ENCODE measurements at places on chromosomes 3 and 15.

DNA sequence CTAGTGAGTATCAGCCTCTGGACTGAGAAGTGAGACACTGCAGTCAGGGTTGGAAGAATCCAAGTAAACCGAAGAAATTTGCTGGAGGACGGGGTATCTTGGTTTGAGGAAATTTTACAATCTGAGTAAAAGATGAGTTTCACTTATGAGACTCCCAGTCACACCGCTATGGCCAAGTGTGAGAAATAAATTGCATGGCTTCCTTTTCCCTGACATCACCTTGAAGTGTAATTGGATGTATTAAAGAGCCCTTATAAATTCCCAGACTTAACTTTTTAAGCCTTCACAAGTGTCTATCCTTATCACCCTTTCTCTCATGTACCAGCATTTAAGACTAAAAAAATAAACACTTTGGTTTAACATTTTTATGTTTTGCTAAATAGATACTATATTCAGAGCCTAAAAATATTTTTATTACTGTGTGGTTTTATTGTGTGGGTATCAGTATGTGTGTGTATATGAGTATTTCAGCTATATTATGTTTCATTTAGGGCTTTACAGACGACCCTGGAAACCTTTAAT lies 23.8 kb downstream of the USP3 start:
- DNase-seq, result no peak

- no peak for DNase-seq
Observed at GRCh38 chr3:72031581-72031980, 246.6 kb upstream of the PROK2 start.

DNA sequence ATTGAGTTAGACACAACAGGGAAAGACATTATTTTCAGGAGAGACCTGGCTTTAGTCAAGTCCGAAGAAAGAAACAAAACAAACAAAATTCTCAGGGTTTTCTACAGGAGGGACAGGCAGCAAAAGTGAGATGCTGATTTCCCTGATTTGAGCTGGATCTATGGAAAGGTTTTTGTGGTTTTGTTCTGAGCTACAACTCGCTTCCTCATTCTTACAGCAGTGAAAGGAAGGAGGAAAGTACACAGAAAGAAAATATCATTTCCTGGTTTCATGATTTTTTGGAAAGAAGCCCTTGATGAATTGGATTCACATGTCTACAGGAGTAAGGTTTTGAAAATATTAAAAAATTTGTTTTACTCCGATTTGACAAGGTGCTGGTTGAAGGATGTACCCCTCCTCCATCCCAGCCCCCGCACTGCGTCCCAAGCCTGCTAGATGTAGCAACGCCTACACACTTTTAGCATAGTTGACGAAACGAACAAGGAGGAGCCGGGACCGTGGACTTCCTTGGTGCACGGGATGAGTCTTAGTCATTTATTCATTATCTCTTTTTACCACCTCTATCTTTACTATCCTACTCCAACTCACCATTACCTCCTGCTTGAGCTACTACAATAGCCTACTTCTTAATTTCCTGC lies 10.8 kb downstream of the PRICKLE2 start:
- DNase-seq, result no peak

DNA sequence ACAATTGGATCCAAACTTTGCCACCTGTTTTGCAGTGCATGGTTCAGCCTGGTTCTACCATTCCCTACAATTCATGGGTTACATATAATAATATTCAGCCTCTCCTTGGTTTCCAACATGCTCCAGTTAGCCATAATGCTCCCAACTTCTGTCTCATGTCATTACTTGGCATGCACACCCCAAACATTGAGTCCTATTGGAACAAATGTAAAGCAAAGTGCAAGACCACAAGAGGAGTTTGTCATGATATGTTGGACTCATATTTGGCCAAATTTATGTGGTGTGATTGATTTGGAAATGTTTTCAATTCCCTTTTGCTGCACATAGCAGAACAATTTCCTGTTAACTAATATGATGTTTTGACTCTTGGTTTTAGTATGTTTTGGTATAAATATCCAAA lies 50.2 kb downstream of the KCNAB1 start:
- DNase-seq, result no peak

DNA sequence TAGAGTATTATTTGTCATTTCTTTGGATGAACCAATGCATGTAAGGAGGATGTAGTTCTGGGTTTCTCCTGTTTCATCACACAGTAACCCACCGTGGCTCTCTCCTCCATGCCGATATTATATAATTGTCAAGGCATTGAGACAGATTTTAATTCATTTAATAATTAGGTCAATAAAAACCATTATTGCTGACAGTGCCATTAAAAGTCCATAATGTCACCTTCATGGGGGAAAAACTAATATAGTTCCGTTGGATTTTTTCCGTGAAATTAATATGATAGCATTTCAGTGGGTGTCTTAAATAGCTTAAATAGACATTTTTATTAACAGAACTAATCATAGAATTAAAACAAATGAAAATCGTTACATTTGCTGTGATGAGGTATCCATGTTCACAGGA lies 747.7 kb upstream of the CFAP20DC start:
- DNase-seq, result no peak

DNA sequence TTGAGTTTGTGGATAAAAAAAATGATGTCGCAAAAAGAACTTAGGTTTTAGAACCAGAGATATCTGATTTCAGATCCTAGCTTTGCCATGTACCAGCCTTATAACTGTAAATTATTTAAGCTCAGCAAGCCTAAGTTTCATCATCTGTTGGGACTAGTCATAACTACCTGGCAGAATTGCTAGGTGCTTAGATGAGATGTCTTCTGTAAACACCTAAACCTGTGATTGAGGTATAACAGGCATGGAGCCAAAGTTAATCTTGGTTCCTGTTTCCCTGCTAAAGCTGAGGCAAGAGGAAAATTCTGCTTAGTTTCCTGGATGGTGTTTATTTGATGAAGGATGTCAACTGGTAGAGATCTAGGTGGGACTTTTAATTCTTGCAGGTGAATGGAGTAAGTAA lies 331.3 kb upstream of the RBMS3 start:
- DNase-seq, result no peak

DNA sequence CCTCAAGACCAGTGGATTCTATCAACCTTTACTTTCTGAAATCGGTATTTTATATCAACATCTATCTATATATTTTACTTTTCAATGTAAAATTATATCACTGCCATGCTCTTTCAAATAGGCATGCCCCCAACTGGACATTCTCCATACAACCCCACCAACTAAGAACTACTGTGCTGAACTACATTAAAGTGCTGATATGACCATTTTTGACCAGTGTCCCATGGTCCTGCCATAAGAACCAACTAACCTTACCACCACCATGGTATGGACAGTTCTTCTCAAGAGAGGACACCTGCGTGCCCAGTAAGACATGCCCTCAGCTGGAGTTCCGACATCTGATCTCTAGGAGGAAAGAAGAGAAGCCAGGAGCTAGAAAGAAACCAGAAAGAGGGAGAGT lies 15.6 kb downstream of the POMGNT2 start:
- no peak for DNase-seq

DNA sequence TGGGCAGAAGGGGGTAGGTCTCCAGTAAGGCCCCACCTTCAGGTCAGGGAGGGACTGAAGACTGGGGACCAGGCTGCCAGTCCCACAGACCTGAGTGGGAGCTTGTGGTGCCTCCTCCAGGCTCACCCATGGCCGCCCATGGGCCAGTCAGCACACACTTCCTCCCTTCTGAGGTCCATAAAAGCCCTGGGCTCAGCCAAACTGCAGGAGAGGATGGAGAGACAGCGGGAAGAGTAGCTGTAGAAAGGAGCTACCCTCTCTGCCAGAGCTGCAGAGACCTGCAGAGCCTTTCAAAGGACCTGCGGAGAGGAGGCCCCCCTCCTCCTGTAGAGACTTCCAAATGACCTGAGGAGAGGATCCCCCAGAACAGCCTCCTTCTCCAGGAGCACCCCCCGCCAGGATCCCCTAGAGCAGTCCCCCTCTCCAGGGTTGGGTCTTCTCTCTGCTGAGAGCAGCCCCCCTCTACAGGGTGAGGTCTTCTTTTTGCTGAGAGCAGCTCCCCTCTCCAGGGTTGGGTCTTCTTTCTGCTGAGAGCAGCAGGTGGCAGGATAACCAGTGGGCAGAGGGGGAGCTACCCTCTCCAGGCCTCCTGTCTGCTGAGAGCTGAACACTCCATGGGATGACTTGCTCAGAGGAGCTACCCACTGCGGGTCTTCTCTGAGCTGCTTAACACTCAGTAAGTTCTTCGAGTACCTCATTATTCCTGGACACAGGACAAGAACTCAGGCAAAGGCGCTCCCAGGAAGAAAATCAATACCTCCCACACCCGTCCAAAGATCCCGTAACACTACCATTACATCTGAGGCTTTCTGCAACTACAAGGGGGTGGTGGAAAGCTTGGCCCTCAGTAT lies 5.0 kb upstream of the SKIC8 start:
- DNase-seq, result no peak

GRCh38 chr15:25600751-25601150 lies 161.9 kb upstream of the UBE3A start:
- no peak for DNase-seq

- DNase-seq, result no peak
Observed at GRCh38 chr3:150251187-150252062, 156.7 kb upstream of the TSC22D2 start.

DNA sequence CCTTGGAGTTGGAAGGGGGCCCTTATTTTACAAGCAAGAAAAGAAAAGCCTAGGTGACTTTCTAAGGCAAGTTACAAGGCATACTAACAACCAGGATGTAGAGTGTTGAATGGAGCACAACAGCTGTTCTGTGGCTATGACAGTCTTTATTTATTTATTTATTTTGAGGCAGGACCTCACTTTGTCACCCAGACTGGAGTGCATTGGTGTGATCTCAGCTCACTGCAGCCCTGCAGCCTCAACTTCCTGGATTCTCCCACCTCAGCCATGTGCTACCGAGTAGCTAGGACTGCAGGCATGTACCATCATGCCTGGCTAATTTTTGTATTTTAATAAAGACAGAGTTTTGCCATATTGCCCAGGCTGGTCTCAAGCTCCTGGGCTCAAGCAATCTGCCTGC lies 973.4 kb downstream of the ROBO1 start:
- DNase-seq, result no peak

GRCh38 chr15:73982222-73982962 lies 9.7 kb downstream of the STOML1 start:
- no peak for DNase-seq

GRCh38 chr3:149554826-149555225 lies 80.3 kb downstream of the TM4SF4 start:
- DNase-seq, result no peak

DNA sequence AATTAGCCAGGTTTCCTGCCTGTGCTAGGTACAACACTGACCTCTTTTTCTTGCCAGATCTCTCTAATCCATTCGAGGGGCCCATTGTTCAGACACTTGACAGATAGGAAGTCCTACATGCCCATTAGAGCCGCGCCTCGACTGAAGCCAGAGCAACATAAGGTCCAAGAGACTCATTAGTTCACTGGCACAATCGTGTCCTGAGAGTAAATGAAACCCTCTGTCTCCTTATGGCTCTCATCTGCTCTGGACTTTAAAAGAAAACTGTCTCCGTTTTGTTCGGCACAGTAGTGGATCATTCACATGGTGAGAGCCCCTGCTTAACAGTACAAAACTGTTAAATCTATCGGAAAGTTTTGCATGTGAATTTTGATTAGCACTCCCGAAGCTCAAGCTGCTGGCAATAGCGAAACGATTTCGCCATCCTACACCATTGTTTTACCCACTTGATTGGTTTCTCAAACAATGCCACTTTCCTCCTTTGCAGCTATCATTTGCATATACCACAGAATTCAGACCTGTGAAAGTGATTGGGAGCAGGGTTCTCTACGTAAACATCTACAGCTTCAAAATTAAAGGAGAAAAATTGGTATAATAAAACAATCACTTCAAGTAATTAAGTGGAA lies 19.0 kb upstream of the C15orf61 start:
- DNase-seq, result no peak

GRCh38 chr15:74609938-74610301 lies 5.7 kb upstream of the CLK3 start:
- DNase-seq, result no peak

- no peak for DNase-seq
Observed at GRCh38 chr3:59935025-59935424, 885.2 kb upstream of the CFAP20DC start.

DNA sequence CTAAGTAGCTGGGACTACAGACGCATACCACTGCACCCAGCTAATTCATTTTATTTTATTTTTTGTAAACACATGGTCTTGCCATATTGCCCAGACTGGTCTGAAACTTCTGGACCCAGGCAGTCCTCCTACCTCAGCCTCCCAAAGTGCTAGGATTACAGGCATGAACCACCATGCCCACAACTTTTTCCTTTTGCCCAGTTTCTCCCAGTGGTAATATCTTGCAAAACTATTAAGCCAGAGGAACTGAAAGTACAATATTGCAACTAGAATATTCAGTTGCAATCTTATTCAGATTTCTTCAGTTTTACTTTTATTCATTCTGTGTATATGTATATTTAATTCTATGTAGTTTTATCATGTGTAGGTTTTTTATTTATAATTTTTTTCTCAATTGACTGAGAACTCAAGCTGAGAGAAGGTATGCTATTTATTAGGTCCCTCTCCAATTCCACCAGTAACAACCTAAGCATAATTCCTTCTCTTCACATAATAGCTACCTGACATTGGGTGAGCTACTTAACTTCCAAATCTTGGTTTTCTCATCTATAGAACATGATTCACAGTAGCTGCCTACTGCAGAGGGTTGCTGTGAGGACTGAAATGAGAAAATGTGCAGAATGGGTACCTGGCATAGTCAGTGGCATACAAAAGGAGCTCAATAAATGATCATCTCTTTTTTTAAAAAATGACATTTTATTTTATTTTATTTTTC lies 30.8 kb downstream of the KLHL18 start:
- DNase-seq, result no peak

- DNase-seq, result no peak
Observed at GRCh38 chr3:184384342-184384741, 4.5 kb downstream of the CHRD start.

GRCh38 chr3:24264748-24265158 lies 229.9 kb downstream of the THRB start:
- no peak for DNase-seq

DNA sequence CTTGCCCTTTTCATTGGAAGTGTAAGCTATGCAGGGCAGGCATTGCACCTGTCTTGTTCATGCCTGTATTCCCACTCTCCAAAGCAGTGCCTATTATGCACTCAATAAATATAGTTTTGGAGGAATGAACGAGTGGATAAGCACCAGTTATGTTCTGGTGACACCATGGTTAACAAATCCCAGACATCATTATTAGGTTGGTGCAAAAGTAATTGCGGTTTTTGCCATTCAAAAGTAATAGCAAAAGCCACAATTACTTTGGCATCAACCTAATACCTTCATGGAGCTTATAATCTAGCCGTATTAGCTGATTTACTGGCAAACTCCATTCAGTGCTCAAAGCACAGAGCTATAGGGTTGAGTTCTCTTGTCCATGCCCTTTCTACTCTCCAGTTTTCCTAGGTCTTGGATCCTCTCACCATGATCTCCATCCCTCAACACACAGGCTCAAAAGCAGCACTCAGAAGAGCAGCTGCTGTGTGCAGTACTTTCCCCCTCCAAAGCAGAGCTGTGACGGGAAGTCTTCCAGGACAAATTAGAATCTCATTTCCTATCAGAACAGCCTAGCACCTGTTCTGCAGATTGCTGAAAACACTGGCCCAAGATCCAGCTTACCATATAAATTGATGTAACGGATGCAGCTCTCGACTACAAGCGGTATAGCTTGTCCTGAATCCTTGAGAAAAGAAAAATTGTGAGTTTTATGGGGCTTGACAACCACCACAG lies 63.2 kb upstream of the RAD18 start:
- no peak for DNase-seq

- DNase-seq, result no peak
Observed at GRCh38 chr3:138638641-138639040, 30.1 kb downstream of the FAIM start.

Data from stimulated activated CD4-positive, alpha-beta T cell treated with anti-CD3 and anti-CD28 coated beads, Interleukin-15, amount 100 ng/mL, for 1 hour (primary cell).